Brain (organoid and tissue), 16 donors: ENCODE measurements at places on chromosomes 2 and 18.

- no peak for DNase-seq
Observed at GRCh38 chr2:54503192-54503591, 47.1 kb downstream of the SPTBN1 start.

DNA sequence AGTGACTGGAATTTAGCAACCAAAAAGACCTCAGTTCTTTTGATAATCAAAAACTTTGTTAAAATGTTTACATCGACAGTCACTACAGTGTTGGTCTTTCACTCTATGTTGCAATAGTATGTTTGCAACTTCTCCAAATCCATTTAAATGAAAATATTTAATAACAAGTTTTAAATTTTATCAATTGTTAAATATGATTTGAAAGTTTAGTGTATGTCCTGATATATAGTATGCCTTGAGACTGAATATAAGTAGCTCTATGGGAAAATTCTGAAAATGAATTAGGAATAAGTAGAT, 109.9 kb downstream of the ANKRD44 start:
- no peak for DNase-seq

DNA sequence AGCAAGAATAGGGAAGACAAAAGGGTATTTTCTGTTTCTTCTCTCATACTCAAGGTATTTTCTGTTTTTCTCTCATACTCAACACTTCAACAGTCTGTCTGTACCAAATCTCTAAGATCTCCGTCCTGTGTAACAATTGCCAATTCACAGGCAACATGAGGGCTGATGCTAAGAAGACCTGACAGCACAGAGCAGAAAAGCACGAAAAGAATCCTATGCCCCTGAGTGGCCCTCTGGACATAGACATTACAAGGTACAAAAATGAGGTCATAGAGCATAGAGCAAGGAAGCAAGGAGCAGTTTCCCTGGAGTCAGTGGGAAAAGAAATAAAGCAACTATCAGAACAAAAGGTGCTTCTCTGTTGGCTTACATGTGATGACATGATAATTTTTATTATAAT, 1612.6 kb upstream of the CELF4 start:
- DNase-seq = no peak

GRCh38 chr2:7867867-7868266, 814.0 kb upstream of the ID2 start:
- DNase-seq = no peak

DNA sequence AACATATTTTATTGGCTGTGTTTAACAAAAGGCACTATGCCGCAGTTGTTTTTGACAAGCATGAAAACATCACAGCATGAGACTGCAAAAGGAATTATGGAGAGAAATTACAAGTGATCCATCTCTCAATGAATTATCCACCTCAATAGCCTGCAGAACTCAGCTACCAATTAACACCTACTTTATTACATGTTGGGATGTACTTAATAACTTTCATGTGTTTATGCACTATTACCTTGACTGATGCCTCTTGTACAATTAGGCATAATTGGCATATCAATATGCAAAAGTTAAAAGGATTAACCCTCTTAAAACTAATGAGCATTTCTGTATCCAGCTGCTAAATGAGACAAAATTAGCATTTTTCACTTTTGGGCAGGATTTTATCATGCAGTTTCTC, 27.8 kb downstream of the ARHGAP15 start:
- DNase-seq = no peak

- DNase-seq = no peak
Observed at GRCh38 chr2:232389327-232389726, 10.8 kb downstream of the ALPP start.

- peak; percentile 66 for DNase-seq
Observed at GRCh38 chr2:204849892-204850291, 304.6 kb downstream of the PARD3B start.

DNA sequence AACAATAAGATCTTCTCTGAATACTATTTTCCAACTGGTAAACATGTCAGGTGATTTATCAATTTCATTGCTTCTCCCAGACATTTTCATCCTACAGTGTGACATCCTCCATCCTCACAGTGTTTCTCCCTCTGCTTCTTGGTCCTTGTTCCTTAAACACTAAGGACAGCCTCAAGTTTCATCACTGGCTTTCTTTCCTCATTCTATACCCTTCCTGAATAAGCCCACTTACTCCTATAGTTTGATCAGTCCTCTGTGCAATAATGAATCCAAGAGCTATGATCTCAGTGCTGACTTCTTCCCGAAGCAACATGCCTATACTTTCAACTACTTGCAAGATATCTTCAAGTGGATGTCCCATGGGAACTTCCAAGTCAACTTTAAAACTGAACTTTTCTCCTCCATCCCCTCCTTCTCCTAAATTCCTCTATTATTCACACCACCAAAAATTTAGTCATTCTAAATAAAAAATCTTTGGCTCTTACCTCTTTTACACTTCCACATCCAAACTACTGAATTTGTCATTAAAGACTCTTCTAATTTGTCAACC, 87.6 kb downstream of the FAM228A start:
- no peak for DNase-seq

DNA sequence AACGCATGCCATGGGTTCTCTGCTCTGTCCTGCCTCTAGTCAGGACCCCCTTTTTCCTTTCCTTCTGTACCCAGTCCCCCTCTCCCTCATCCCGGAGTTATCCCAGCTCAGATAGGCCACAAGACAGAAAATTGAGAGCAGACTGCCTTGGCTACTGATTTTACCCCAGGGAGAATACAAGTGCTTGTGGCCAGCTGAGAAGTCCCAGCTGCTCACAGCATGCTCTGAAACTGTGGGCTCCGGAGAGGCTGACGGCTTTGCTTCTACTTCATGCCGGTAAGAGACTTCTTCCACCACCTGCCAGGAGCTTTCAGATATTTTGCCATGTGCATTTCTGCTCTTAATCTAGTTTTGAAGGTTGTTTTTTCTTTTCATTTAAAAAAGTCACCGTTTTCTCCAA, 20.0 kb upstream of the SIX2 start:
- DNase-seq = no peak
